Thoracic aorta (tissue), 2 donors: ENCODE measurements at places on chromosomes 7 and 10.

- DNase-seq = no peak
These were observed 21.1 kb upstream of the VDAC2 start for GRCh38 chr10:75189266-75190096.

DNA sequence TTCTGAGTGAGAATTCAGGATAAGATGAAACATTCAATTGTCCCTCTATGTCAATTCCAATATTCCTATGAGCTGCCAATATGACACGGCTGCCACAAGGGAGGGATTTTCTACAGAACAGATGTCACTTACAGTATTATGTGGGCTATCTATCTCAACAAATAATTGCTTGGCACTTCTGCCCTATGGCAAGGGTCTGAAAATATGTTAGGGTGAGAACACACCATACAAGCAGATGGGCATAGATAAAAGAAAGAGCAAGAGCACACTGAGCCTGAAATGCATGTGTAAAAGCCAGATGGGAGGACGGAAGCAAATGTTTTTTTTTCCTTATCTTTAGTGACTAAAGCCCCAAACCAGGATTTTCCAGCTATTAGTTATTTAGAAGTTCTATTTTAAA, 70.1 kb upstream of the TFEC start:
- DNase-seq = no peak

GRCh38 chr10:84258034-84258695, 13.3 kb downstream of the RGR start:
- DNase-seq = no peak

DNA sequence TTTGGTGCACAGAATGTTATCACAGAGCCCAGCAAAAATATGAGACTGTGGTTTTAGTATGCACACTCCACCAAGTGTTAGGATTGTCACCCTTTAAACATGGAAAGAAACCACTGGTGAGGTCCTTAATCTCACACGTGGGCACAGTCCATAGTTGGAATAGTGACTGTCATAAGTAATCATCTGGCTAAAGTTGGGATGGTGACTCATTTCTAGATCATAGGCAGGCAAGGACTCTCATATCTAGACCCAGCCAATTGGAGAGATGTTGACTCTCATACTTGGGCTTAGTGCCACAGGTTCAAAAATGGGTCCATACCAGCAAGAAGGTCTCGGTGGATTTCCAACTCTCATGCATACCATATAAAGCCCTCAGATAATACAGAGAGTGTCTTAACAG, 39.6 kb upstream of the ZNF680 start:
- no peak for DNase-seq

DNA sequence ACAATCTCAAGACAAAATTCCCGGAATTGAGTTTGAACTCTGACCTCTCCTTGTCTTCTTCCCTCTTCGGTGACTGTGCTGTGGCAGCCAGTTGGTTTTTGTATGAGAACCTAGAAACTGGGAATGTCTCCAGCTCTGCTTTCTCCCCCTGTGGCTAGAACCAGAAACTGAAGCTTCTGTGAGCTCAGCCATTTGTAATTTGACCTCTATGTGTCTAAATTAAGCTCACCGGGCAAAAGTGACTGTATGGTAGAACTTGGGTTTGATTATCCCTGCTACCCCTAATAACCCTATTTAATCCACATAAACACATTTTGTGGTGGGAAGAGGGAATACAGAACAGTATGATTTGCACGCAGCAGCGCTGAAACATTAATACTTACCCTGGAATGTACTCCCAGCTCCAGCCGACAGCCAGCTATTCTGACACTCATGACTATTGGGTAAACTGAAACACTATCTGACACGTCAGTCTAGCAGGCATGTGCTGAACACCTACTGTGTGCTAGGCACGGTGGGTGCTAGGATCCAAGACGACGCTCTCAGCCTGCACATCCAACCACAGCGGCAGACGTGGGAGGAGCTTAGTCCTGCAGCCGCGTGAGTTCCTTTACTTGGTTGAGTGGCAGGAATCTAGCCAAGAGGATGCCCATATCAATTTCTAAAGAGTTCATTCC, 324.8 kb downstream of the SFMBT2 start:
- no peak for DNase-seq

DNA sequence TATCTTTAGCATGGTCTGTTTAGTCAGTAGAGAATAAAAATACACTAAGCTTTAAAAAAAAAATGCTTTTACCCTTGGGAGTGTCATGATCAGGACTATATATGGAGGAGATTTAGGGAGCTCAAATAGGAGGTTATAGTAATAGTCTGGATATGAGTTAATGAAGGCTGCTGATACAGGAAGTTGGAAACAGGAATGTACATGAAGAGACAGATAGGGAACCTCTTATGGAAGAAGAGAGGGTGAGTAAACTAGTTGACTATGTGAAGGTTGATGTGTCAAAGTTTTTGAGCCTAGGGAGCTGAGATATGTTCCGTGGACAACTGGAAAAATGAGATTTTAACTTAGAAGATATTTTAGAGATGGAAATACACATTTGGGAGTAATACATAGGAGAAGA, 472.0 kb upstream of the FZD8 start:
- no peak for DNase-seq
